ENCODE measurements at places on chromosomes 13 and 19.

DNA sequence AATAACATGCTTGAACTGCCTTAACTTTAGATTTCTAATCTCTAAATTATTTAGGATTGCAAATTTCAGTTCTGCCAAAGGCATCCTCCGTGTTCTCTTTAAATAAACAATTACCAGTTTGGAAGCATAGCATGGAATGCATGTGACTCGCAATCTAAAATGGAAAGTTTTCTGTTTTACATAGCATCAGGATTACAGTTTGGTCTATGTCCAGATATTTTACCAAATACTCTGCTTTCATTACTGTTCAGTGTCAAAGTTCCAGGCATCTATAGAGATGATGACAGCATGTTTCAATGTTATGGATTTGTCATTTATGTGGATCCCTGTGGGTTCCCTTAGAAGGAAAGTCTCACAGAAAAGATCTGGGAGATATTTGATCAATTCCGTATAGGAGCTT lies 16.8 kb downstream of the FLT1 start:
- no peak for DNase-seq

DNA sequence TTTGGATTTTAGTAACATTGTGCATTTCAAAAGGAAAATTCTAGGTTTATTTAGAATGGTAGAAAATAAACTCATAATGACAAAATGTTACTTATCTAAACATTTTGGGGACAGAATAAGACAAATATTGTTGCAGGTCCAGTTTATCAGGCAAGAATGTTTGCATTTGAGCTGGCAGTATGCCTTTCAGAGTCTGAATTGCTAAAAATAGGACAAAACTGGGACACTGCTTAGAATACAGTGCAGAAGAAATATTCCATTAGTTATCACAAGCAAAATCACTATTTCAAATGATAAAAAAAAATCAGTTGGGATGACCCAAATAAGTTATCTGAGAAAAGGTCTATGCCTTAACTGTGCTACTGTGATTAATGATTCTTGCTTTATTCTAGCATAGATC lies 870.3 kb upstream of the MIR17HG start:
- DNase-seq, result no peak

GRCh38 chr13:98677398-98677797 lies 75.1 kb downstream of the SLC15A1 start:
- no peak for DNase-seq

- no peak for DNase-seq
Observed at GRCh38 chr19:33300894-33301143, 1.5 kb downstream of the CEBPA start.

- no peak for DNase-seq
Observed at GRCh38 chr13:73092829-73093228, 34.0 kb downstream of the KLF5 start.

DNA sequence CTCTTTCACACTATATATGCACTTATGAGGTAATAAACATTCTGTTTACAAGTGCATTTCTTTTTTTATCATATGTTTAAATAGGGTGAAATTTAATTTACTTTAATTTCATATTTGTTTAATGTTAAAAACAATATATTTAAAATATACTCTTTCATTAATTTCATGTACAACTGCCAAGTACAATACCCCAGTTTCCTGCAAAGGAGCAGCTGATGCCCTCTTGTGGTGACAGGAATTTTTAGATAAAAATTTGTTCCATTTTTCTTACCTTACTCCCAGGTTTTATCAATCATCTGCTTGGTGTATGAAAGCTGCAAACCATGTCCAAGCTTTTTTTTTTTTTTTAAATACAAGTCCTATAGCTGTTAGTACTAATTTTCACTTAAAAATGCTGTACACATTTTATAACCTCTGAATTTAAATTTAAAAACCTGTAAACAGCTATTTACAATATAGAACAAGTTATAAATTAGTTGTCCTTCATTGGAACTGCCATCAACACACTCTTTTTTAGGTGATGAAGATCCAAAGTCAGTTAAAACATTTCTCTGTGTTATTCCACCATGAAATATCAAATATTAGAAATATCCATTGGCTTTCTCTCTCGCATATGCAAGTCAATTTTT lies 4.9 kb downstream of the PCDH20 start:
- DNase-seq, result no peak

DNA sequence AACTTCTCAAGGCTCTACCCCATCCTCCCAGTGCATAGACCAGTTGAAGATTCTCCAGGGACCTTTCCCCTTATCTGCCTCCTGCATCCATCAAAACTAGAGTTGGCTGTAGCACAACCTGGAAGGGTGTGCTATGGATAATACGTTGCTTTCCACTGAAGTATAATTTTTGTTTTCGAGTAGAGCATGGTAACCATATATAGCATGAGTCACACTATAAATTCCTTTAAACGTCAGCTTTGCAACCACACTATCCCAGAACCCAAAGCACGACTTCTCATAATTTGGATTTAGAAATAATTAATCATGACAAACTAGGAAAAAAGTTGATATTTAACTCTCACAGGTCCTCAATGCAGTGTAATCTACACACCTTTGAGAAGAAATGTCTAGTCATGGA lies 138.3 kb upstream of the NBEA start:
- no peak for DNase-seq

- no peak for DNase-seq
Observed at GRCh38 chr13:27921421-27921960, 1.7 kb downstream of the PDX1 start.

DNA sequence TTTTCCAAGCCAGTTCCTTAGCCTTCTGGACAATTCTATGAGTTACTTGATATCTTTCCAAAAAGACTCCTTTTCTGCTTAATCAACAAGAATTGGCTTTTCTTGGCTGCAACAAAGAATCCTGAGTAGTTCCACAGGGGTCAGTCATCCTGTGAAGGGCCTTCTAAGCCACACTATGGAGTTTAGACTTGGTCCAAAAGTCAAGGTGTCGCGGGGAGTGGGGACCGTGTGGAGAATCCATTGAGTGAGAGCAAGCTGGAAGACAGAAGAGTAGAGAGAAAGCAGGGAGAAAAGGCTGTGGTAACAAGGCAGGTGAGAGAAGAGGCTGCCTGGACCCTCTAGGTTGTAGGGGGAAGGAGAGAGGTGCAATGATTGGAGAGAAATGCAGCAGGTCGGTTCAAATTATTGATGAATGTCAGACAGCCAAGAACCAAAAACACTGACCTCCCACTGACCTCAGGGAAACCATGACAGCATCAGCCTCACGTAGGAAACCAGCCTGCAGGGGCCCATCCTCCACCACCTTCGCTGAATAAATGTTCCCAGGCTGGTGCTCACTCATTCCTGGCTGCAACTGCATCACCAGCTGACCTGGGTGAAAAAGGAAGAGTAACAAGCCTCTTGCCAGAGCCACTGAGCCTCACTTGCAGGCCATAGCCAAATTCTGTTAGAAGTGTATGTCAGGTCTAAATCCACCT lies 7.1 kb upstream of the IFT88 start:
- DNase-seq, result no peak

- DNase-seq, result no peak
Observed at GRCh38 chr19:3065675-3066357, 3.5 kb upstream of the TLE5 start.

DNA sequence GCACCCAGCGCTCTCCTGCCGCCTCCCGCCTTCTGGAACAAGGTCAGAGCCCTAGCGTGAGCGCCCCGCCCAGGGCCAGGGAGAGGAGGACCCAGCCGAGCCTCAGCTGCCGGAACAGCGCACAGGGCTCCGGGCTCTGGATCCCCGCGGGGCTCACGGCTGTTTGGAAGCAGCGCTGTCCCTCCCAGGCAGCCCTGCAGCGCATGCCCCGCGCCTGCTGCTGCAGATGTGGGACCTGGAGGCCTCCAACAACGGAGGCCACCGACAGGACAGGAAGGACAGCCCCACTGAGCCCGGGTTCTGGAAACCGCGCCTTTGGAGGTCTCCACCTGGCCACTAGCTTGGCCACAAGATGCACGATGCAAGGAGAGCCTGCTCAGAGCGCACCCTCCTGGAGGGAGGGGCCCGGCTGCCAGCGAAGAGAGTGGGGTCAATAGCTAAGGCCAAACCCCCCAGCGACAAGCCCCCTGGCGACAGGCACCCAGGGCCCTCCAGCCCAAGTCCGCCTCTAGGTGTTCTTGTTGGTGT lies 12.6 kb downstream of the ZSCAN18 start:
- no peak for DNase-seq

Data from DMS 273 treated with DMSO at 0.1 percent for 48 hours (cell line).